ENCODE measurements at places on chromosomes 12 and 14.

- no peak for DNase-seq
Measured at GRCh38 chr14:66543996-66544395, 36.0 kb downstream of the GPHN start.

GRCh38 chr12:91364471-91365184, 182.0 kb upstream of the DCN start:
- no peak for DNase-seq

DNA sequence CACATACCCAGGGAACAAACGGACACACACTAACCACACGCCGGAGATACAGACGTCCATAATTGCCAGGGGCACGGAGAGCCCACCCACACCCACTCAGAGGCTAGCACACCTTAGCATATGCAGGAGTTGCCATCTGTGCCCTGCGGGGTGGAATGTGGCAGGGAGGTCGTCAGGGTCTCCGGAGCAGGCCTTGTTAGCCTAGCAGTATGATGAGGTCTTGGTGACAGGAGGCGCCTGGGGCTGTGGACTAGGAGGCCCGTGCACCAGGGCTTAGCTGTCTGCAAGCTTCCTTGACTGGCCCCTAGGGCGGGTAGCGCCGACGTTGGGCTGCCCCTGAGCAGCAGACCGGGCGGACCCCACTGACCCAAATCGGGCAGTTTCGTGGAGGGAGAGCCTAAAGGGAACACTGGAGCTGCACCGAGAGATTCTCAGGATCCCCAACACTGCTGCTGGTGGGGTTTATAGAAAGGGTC, 10.0 kb downstream of the STAC3 start:
- no peak for DNase-seq

GRCh38 chr14:65496178-65496993, 83.9 kb downstream of the FUT8 start:
- DNase-seq = peak; percentile 17

DNA sequence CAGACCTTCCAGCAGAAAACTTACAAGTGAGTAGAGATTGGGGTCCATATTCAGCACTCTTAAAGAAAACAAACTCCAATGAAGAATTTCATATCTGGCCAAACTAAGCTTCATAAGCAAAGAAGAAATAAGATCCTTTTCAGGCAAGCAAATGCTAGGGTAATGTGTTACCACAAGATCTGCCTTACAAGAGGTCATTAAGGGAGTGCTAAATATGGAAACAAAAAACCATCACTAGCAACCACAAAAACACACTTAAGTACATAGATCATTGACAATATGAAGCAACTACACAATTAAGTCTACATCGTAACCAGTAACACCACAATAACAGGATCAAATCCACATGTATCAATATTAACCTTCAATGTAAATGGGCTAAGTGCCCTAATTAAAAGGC, 47.1 kb upstream of the CLEC14A start:
- no peak for DNase-seq

GRCh38 chr14:98189062-98189461, 1082.9 kb downstream of the BCL11B start:
- DNase-seq = no peak

- DNase-seq = peak; percentile 57
Measured at GRCh38 chr12:26062566-26062965, 62.3 kb downstream of the BHLHE41 start.

DNA sequence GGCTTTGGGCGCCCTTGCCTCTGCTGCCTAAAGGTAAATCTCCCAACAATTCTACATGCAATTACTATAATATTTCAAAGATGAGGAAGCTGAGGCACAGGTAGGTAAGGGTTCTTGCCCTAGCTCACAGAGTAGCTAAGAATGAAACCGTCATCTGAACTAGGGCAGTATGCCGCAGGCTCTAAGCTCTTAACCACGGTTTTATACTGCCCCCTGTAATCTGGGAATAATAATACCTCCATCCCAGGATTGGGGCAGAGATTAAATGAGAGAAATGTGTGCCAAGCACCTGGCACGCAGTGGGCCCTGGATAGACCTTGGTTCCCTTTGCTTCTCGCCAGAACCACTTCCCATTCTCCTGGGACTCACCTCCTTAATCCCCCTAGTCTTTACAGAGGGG, 1.5 kb upstream of the HRK start:
- DNase-seq = peak; percentile 61

- DNase-seq = peak; percentile 66
Measured at GRCh38 chr12:56518570-56518969, 3.0 kb upstream of the RBMS2 start.

DNA sequence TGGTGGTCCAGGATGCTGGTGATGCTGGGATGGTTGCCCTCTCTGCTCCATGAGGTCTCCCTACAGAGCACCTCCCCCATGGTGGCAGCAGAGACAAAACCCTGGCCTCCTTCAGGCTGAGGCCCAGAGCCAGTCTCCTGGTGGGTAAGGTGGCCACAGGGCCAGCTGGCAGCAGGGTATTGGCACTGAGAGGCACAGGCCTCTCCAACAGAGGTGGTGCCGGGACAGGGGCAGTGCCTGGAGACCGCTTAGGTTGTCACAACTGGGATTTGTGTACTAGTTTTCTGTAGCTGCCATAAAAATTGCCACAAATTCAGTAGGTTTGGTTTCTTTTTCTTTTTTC, 6.1 kb upstream of the MTA1 start:
- DNase-seq = no peak

GRCh38 chr14:33343016-33343415, 404.3 kb downstream of the NPAS3 start:
- no peak for DNase-seq

- DNase-seq = peak; percentile 73
Measured at GRCh38 chr14:54579621-54580020, 12.7 kb downstream of the SAMD4A start.

- no peak for DNase-seq
Measured at GRCh38 chr12:64955746-64956145, 131.3 kb downstream of the TBC1D30 start.

DNA sequence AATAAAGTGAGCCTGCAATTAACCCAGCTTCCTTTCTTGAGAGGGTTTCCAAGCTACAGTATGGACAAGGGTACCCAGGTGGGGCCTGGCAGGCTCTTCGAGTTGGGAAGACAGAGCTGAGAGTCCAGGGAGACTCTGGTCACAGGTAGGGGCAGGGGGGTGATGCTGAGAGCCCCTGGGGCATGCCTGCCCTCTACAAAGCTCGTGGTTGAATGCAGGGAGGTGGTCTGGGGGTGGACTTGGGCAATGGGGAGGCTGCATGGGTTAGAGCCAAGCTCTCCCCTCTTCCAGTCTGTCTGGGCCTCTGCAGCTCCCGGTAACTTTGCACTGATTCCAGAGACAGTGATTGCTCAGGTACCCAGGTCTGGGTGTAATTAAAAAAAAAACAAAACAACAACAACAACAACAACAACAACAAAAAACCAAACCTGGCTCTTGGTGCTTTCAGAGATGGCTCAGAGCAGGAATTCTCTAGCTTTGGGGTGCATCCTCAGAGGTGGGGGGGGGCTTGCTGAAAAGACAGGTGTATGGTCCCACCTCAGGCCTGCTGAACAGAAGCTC, 30.8 kb upstream of the PPP2R5C start:
- DNase-seq = no peak

- DNase-seq = peak; percentile 4
Measured at GRCh38 chr12:94649349-94650142, 811 bp downstream of the TMCC3 start.

DNA sequence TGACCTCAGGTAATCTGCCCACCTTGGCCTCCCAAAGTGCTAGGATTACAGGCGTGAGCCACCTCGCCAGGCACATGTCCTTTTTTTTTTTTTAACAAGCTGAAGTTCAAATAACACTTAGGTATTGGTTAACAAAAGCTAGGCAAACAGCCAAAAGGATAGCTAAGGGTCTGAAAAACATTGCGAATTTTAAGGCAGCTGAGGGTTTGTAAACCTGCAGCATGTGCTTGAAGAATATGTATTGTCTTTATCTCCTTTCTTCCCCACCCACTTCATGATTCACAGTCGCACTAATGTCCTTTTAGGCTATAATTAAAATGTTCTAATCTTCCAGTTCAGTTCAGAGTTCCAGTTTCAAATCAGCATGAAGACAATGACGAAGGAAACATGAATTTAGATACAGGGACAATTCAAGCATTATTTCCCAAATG, 30.1 kb upstream of the CERS5 start:
- no peak for DNase-seq

GRCh38 chr14:76067536-76067935, 82.0 kb downstream of the IFT43 start:
- DNase-seq = no peak

DNA sequence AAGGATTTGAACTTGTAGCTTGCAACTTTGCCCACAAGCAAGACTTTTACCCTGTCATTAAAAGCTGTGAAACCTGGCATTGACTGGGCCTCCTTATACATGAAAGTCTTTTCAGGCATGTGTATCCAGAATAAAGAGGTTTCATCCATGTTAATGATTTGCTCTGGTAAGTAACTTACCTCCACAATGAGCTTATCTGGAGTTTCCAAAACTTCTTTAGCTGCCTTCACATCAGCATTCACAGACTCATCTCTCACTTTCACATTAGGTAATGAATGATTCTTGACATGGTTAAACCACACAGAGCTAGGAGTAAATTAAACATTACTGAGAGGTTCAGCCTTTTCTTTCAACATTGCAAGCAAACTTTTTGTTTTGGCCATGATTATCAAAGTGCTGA, 234.4 kb upstream of the CLEC14A start:
- DNase-seq = no peak

GRCh38 chr12:43957732-43958372, 122.0 kb downstream of the TMEM117 start:
- peak; percentile 67 for DNase-seq

DNA sequence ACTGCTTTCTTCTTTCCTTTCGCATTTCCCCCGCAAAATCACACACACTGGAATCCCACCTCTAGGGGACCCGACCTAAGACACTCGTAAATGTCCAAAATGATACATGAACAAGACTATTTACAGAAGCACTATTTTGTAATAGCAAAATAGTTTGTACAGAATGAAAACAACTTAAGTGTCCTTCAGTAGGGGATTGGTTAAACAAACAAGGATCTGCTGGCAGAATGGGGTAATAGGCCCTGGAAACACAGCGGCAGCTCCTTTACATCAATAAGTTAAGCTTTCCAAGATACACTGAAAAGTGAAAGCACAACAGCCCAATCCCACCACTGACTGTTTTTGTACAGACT, 48.8 kb downstream of the LTBP2 start:
- DNase-seq = peak; percentile 73

- DNase-seq = no peak
Measured at GRCh38 chr12:102487226-102487625, 6.9 kb upstream of the IGF1 start.

- no peak for DNase-seq
Measured at GRCh38 chr12:13900718-13901117, 80.7 kb downstream of the GRIN2B start.

- DNase-seq = no peak
Measured at GRCh38 chr14:64737391-64738280, 33.4 kb downstream of the PLEKHG3 start.

GRCh38 chr12:111584959-111585358, 14.2 kb downstream of the ATXN2 start:
- peak; percentile 60 for DNase-seq

GRCh38 chr14:100082723-100083122, 17.5 kb downstream of the EVL start:
- DNase-seq = no peak

DNA sequence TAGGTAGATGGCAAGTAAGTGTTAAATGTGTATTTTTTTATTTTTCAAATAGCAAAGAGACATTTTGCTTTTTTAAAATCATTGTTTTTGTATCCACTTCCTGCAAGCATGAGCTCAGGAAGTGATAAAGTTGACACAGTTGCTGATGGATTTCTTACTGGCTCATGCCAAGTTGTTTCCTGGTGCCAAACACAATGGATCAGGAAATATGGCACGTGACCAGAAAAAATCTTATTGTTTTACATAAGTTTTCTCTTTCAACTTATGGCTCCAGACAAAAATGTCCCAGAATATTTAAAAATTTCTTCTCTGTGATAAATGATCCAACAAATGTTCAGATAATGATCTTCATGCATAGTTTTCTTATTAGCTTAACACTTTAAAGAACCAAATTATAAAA, 1279.1 kb upstream of the FLRT2 start:
- no peak for DNase-seq

DNA sequence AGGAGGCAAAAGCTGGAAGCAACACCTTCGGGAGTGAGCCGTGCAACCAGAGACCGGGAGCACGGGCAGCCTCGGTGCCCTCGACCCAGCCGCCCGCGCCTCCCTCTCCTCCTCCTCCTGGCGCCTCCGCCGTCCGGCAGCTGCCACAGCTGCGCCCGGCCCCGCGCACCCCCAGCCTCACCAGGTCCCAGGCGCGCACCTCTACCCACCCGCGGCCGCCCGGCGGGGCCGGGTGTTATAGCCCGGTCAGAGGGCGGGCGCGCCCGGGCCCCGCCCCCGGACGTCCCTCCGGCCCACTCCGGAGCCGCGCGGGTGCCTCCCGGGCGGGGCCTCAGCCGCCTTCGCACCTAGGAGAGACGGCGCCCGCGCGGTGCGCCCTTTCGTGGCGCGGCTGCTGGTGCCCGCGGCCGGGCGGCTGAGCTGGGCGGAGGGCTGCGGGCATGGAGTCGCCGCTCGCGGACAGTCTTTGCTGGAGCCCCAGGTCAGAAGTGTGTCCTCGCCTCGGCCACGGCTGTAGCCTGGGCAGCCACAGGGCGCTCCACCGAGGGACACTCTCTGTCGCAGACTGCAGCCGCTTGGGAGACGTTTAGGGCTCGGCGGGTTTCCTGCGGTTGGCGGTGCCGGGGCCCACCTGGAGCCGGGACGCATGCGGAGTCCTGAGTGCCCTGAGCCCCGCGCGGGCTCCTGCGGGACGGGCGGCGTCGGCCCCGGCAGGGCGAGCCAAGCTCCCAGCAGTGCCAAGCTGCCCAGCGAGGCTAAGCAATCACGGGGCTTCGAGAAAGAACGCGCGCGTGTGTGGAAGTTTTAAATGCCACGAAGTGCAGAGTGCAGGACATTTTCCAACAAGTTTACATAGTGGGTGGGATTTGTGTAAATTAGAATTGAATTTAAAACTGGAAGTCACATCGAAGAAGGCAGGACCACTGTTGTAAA, at the start of gene CPM:
CPM (minus strand) TSS at position 211 of the 933 bp plus-strand sequence. CDS start 334 bp downstream, outside the sequence.
- peak; percentile 25 for DNase-seq

GRCh38 chr14:87869619-87870583, 123.1 kb downstream of the GALC start:
- DNase-seq = peak; percentile 36

- no peak for DNase-seq
Measured at GRCh38 chr14:76040704-76041103, 55.1 kb downstream of the IFT43 start.

GRCh38 chr12:108890208-108890607, 10.3 kb downstream of the DAO start:
- DNase-seq = peak; percentile 15
